ENCODE measurements at places on chromosomes 2 and 18.

DNA sequence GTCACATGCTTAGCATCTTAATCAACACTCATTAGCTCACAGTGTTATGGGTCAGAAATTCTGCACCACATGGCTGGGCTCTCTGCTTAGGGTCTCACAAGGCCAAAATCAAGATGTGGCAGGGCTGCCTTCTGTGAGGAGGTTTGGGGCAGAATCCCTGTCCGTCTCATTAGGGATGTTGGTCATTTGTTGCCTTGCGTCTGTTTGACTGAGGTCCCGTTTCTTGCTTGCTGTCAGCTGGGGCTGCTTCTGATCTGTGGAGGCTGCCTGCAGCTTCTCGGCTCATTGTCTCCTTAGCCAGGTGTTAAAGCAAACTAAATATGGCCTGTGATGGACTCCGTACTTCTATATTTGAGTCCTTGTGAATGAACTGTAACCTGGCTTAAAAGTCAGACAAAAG, 146.5 kb downstream of the NDUFA10 start:
- no peak for DNase-seq

GRCh38 chr2:14756981-14757657, 124.6 kb downstream of the LRATD1 start:
- DNase-seq, result no peak

GRCh38 chr2:9086465-9086864, 83.0 kb upstream of the MBOAT2 start:
- DNase-seq, result no peak

- DNase-seq, result no peak
Observed at GRCh38 chr2:83055376-83056010, 1403.6 kb downstream of the SUCLG1 start.

DNA sequence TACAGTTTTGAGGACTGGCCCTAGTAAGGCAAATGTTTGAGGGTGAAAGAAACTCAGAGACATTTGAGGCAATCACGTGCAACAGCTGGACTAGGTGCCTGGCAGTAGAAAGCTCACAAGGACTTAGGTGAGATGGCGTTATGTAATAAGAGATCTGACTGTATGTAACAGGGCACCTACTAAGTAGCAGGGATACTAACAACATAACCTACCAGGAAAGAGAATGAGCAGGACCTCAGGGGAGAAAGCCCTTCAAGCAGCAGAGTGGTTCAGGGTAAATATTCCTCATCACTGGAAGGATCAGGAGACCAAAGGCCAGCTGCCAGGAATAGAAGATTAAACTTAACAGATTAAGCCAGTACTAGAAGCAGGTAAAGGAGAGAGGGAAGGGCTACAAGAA, 53.4 kb downstream of the ARHGAP15 start:
- DNase-seq, result no peak
